Pancreas (tissue), 10 donors: ENCODE measurements at places on chromosomes 7 and 10.

GRCh38 chr7:1029637-1030443 is 14.5 kb upstream of the GPR146 start:
- DNase-seq: no peak
- no peak overlapping the region for H3K4me3 ChIP-seq
- peak overlapping the region; percentile 90 for H3K27ac ChIP-seq
- peaks cover 6% of the 10 kb centered on the region for H3K4me1 ChIP-seq
- H3K27me3 ChIP-seq: no peaks in the 10 kb centered on the region
- H3K36me3 ChIP-seq: no peaks in the 10 kb centered on the region

DNA sequence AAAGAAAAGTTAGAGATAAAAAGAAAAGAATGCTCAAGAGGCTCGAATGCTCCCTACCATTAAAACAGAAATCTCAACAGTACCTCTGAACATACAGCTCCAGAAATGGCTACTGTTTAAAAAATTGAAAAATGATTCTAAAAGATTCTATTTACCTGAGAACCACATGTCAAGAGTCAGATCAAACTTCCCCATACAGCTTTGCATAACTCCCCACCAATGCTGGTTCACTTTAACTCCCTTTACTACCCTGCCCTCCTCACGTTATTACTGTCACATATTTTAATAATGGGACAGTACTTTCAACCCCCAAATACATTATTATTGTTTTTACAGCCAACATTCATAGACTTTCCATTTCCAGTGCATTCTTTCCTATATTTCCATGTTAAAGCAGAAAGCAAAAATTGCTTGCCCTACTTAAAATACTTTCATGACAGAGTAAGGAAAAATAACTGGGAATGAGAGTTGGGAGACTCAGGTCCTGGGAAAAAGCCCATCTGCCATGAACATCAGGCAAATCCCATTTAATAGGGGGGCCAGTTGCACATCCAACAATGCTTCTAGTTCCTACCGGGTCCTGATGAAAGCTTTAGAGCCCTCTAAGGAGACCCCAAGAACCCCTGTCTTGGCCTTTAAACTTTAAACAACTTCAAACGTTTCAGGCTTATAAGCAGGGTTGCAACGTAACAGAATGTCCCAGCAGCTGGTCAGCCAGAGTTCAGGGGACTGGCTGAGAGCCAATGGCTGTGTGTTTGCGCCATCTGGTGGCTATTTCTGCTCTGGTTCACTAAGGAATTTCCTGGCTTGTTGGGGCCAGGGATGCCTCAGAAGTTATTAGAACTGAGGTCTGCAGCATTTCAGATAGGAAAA is 247.4 kb downstream of the ELMO1 start:
- DNase-seq: peak; percentile 88
- no peaks in the 10 kb centered on the region for H3K36me3 ChIP-seq
- no peaks in the 10 kb centered on the region for H3K27me3 ChIP-seq
- no peak overlapping the region for H3K4me3 ChIP-seq
- no peaks in the 10 kb centered on the region for H3K4me1 ChIP-seq

DNA sequence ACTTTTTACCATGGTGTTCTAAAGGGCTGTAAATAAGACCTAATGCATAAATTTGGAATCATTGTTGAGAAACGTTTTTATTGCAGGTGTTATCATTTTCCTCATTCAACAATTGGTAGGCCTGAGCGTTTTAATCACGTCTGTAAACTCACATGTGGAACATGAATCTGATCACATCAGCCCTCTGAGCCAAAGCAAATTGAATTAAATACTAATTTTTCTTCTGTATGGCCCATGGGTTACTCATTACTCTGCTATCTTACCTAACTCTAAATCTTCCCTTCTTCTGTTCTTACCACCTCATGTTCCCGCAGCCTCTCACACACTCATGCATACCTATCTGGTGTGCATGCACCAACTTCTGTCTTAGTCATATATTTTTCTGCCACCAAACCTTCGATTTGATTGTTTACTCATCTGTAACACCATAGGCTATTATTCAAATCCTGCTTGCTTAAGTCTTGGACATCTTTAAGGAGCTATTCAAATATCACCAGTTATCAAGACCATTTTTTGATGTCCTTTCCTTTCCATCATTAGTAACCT is 82.3 kb downstream of the NXPH1 start:
- no peaks in the 10 kb centered on the region for H3K27me3 ChIP-seq
- H3K4me1 ChIP-seq: no peaks in the 10 kb centered on the region
- no peak overlapping the region for H3K27ac ChIP-seq

DNA sequence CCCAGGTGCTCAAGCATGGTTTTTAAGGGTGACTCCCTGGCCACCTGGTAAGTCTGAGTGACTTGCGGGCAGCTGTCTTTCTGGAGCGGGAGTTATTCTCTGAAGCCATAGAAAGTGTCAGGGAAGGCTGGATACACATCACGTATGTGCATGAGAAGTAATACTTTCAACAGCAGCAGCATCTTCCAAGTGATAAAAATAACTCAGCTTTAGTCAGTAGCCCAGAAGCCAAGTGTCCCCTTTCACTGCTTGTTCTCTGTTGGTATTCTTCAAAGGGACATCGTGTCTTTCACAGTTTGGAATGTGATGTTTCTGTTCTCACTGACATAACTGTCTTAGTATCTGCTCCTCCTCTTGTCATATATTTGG is 97.6 kb downstream of the KIAA1217 start:
- no peak for DNase-seq
- no peaks in the 10 kb centered on the region for H3K4me1 ChIP-seq
- no peak overlapping the region for H3K4me3 ChIP-seq
- H3K27ac ChIP-seq: no peak overlapping the region
- H3K27me3 ChIP-seq: no peaks in the 10 kb centered on the region

GRCh38 chr7:30181211-30181610 is 46.4 kb downstream of the MTURN start:
- no peaks in the 10 kb centered on the region for H3K36me3 ChIP-seq
- H3K4me3 ChIP-seq: no peak overlapping the region
- peaks cover 28% of the 10 kb centered on the region for H3K4me1 ChIP-seq
- H3K27me3 ChIP-seq: no peaks in the 10 kb centered on the region
- no peak for DNase-seq
- H3K27ac ChIP-seq: no peak overlapping the region

DNA sequence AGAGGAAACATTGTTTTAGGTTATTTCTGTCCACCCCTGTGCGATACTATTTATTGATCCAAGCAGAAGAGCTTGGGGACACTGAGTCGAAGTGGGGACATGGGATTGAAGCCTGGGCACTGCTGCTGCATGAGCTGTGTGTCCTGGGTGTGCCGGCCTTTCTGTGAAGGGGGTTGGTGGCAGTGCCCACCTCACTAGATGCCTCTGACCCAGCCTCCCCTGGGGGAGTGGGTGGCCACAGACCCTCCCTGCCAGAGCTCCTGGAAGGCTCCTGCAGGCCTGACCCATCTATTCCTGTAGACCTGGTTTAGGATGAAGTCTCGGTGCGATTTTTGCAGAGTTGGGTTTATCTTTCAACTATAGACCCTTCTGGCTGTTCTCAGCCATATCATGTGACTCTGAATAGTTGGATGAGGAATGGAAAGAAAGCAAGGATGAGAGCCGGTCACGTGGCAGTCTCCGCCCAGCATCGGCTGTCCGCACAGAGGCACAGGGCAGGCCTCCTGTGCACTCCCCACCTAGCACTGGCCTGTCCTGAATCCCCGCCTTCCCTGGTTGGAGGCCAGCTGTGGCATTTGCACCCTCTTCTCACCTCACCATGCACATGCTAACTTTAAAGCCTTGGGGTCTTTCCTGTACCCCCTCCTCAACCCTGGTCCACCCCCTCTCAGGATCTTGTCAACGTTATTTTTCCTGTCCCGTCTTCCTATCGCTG is 17.6 kb upstream of the SH2D4B start:
- no peak overlapping the region for H3K27ac ChIP-seq
- H3K36me3 ChIP-seq: peaks cover 5% of the 10 kb centered on the region
- H3K27me3 ChIP-seq: no peaks in the 10 kb centered on the region
- H3K4me3 ChIP-seq: no peak overlapping the region
- DNase-seq: no peak
- no peaks in the 10 kb centered on the region for H3K4me1 ChIP-seq

DNA sequence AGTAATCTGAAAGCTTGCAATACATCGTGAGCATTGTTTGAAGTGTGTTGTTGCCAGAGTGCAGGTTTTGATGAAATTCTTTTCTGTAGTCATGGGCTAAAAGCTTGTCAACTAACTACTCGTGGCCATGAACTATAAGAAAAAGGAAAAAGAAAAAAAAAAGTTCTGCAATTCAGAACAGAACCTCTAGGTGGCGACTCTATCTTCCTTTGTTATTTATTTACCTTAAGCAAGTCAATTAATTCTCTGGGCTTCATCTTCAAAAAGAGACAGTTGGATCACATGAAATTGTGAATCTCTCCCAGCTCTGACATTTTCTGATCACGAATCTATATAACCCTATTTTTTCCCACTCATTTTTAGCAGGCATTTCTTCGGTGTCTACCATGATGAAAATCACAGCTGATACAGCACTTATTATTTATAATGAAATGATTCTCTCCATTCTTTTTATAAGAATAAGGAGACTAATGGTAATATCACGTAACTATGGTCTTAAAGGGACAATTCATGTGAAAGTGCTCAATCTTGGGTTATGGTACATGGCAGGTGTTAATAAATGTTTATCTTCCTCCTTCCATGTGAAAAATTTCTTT is 18.8 kb downstream of the TMEM196 start:
- no peak overlapping the region for H3K27ac ChIP-seq
- H3K27me3 ChIP-seq: no peaks in the 10 kb centered on the region
- no peak overlapping the region for H3K4me3 ChIP-seq
- H3K4me1 ChIP-seq: no peaks in the 10 kb centered on the region
- no peak for DNase-seq
- no peaks in the 10 kb centered on the region for H3K36me3 ChIP-seq

- H3K36me3 ChIP-seq: no peaks in the 10 kb centered on the region
- H3K27ac ChIP-seq: no peak overlapping the region
- no peak overlapping the region for H3K4me3 ChIP-seq
- H3K27me3 ChIP-seq: no peaks in the 10 kb centered on the region
- peaks cover 8% of the 10 kb centered on the region for H3K4me1 ChIP-seq
Measured at GRCh38 chr7:135390829-135391228, 119.1 kb downstream of the CNOT4 start.

DNA sequence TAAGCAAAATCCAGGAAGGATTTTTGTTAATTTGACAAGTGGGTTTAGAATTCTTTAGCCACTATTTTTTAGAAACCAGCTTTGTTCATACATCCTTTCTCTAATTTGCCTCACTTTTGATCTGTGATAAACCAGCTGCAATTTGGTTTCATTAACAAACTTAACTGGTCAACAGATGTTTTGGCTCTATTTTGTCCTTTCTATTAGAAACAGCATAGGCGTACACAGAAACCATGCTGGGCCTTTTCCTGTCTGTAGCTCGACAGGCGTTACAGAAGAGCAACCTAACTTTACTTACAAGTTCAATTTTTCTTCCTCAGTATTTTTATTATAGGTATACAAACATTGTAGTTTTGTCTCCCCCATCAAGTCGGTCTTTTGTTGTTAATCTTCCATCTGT is 28.2 kb downstream of the KAT6B start:
- peak overlapping the region; percentile 11 for H3K27ac ChIP-seq
- no peak for DNase-seq
- no peaks in the 10 kb centered on the region for H3K36me3 ChIP-seq

GRCh38 chr7:87128861-87129267 is 23.4 kb upstream of the DMTF1 start:
- H3K27me3 ChIP-seq: no peaks in the 10 kb centered on the region
- no peaks in the 10 kb centered on the region for H3K36me3 ChIP-seq
- no peak overlapping the region for H3K27ac ChIP-seq
- no peak for DNase-seq
- H3K4me1 ChIP-seq: no peaks in the 10 kb centered on the region

GRCh38 chr7:70434376-70434775 is 697.6 kb upstream of the GALNT17 start:
- no peaks in the 10 kb centered on the region for H3K27me3 ChIP-seq
- no peak overlapping the region for H3K4me3 ChIP-seq
- H3K36me3 ChIP-seq: no peaks in the 10 kb centered on the region
- H3K4me1 ChIP-seq: no peaks in the 10 kb centered on the region
- DNase-seq: no peak
- H3K27ac ChIP-seq: no peak overlapping the region

- no peaks in the 10 kb centered on the region for H3K4me1 ChIP-seq
- no peaks in the 10 kb centered on the region for H3K36me3 ChIP-seq
- DNase-seq: no peak
- H3K27ac ChIP-seq: no peak overlapping the region
- no peaks in the 10 kb centered on the region for H3K27me3 ChIP-seq
- no peak overlapping the region for H3K4me3 ChIP-seq
Measured at GRCh38 chr7:157786375-157787274, 449.8 kb downstream of the DNAJB6 start.

DNA sequence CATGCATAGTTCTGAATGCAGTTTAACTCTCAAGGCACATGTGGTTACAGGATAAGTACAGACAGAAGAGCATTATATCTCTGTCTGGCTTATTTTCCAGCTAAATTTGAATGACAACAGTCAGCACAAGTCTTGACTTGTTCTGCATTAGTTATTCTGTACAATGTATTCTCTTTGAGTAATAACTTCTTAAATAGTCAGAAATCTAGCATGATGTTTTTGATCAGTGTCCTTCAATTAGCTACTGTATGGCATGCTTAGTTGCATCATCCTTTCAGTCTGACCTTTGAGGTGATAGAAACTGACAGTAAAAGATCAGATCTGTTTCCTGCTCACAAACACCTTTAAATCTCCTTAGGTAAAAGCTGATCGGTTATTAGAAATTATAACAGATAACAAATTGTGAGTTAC is 118.1 kb downstream of the ARL4A start:
- no peak overlapping the region for H3K27ac ChIP-seq
- peaks cover 12% of the 10 kb centered on the region for H3K4me1 ChIP-seq
- no peaks in the 10 kb centered on the region for H3K27me3 ChIP-seq
- no peak for DNase-seq

GRCh38 chr10:60348982-60349381 is 40.7 kb downstream of the ANK3 start:
- no peaks in the 10 kb centered on the region for H3K36me3 ChIP-seq
- H3K27me3 ChIP-seq: no peaks in the 10 kb centered on the region
- DNase-seq: no peak

GRCh38 chr10:14380746-14381145 is 50.0 kb upstream of the FRMD4A start:
- H3K27me3 ChIP-seq: no peaks in the 10 kb centered on the region
- H3K4me1 ChIP-seq: no peaks in the 10 kb centered on the region
- DNase-seq: peak; percentile 61
- no peaks in the 10 kb centered on the region for H3K36me3 ChIP-seq
- no peak overlapping the region for H3K27ac ChIP-seq
- no peak overlapping the region for H3K4me3 ChIP-seq

GRCh38 chr10:73774637-73775036 is 7.2 kb upstream of the CHCHD1 start:
- H3K36me3 ChIP-seq: no peaks in the 10 kb centered on the region
- H3K4me1 ChIP-seq: peaks cover 21% of the 10 kb centered on the region
- H3K4me3 ChIP-seq: no peak overlapping the region

- DNase-seq: no peak
- no peak overlapping the region for H3K27ac ChIP-seq
- no peaks in the 10 kb centered on the region for H3K4me1 ChIP-seq
- no peak overlapping the region for H3K4me3 ChIP-seq
- H3K27me3 ChIP-seq: no peaks in the 10 kb centered on the region
Measured at GRCh38 chr7:119452401-119452800, 820.6 kb upstream of the KCND2 start.

- no peak overlapping the region for H3K27ac ChIP-seq
- H3K27me3 ChIP-seq: no peaks in the 10 kb centered on the region
- H3K4me3 ChIP-seq: no peak overlapping the region
- no peaks in the 10 kb centered on the region for H3K36me3 ChIP-seq
- DNase-seq: no peak
Measured at GRCh38 chr7:127765150-127765549, 113.2 kb downstream of the SND1 start.

GRCh38 chr7:130332259-130333053 is 12.2 kb upstream of the CPA5 start:
- no peaks in the 10 kb centered on the region for H3K27me3 ChIP-seq
- H3K27ac ChIP-seq: no peak overlapping the region
- no peak overlapping the region for H3K4me3 ChIP-seq
- no peak for DNase-seq

GRCh38 chr10:10658172-10658785 is 359.4 kb upstream of the CELF2 start:
- DNase-seq: no peak
- no peaks in the 10 kb centered on the region for H3K4me1 ChIP-seq
